Femur (tissue), 1 donor: ENCODE measurements at places on chromosomes 5 and 9.

GRCh38 chr5:109833946-109834345 lies 144.2 kb downstream of the MAN2A1 start:
- DNase-seq: no peak

GRCh38 chr9:15430920-15431844 lies 8.5 kb downstream of the SNAPC3 start:
- no peak for DNase-seq

GRCh38 chr9:87250205-87250604 lies 247.5 kb upstream of the DAPK1 start:
- DNase-seq: no peak

DNA sequence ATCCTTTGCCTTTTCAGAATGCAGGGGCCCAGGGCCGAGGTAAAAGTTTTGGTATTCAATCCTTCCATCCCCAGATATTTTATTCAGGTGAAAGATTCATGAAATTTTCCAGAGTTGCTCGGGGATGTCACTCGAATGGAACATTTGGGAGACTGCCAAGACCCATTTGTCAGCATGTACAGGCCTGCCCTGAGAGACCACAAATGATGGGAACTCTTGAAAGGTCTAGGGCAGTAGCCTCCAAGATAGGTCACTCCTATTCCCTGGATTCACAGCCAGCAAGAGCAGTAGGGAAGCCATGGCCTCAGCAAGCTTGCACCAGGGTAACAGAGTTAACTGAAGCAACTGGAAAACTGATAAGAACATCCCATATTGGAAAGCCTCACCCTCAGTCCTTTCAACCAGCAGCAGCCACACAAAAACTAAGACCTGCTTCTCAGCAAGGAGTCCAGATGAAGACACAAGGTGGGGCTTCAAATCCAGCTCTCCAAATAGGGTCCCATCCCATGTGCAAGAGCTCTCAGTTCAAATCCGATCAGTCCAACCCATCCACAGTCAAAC lies 12.5 kb downstream of the CARD6 start:
- DNase-seq: no peak

GRCh38 chr5:74664551-74664950 lies 20.5 kb upstream of the HEXB start:
- no peak for DNase-seq

DNA sequence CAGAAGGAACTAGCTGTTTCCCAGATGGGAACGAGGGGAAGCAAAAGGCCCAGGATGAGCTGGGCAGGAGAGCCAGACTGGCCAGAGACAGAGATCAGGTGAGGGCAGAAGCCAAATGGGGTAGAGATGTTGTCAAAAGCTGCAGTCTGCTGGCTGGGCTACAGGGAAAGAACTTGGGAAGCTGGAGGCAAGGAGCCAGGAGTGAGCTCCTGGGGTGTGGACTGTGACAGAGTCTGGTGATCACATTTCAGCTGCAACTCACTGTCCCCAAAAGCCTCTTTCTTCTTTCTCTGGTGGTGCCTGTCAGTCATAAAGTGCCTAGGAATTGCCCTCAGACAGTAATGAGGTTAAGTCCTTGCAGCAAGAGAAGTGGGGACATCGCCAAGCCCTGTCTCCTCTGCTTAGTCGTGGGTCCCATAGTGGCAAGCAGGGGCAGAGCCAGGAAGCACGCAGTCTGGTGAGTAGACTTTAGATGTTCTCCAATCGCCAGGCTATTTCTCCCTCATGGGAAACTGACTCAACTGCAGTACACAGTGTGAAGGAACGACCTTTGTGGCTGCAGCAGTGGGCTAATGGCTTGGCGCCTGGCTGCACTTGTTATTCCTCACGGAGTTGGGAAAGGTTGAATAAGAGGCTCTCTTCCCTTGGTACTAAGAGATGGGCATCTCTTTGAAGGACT lies 2.5 kb upstream of the FSD1L start:
- DNase-seq: peak; percentile 28

- no peak for DNase-seq
Observed at GRCh38 chr5:95070866-95071265, 214.0 kb downstream of the MCTP1 start.

- DNase-seq: no peak
Observed at GRCh38 chr5:147190331-147190730, 44.5 kb upstream of the STK32A start.

DNA sequence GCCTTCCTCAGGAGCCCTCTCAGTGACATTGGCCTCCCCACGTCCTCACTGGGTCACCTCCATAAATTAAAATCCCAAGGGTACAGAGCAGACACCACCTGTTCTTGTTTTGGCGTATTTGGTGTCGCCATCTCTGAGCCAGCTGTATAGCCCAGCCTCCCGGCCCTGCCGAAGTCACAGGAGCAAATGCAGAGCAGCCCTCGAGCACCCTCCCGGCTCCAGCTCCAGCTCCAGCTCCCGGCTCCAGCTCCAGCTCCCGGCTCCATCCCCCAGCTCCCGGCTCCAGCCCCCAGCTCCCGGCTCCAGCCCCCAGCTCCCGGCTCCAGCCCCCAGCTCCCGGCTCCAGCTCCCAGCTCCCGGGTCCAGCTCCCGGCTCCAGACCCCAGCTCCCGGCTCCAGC lies 74.3 kb downstream of the ZNF354C start:
- no peak for DNase-seq

DNA sequence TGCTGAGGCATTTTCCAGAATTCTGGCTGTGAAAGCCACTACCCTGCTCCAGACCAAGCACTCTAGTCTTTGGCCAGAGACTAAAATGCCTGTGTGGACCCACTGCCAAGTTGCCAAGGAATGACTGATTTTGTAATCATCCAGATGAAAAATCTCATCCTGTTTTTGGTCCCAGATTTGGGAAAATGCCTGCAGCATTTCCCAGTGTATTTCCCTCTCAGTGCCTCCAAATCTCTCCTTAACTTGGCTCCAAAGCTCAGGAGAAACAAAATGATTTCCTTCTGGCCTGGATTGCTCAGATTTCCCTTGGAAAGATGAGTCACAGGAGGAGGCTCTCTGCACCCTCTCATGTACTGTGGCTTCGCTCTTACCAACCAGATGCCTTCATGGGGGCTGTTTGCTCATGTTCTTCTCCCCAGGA lies 335.2 kb upstream of the TARS1 start:
- DNase-seq: no peak

GRCh38 chr9:94726495-94727191 lies at the start of gene AOPEP:
AOPEP (plus strand) TSS chr9:94726699; CDS start chr9:94759784, 33,085 bp downstream.
- DNase-seq: peak; percentile 98

- DNase-seq: no peak
Observed at GRCh38 chr5:109399092-109399759, 10.5 kb downstream of the PJA2 start.

GRCh38 chr9:119375892-119376291 lies 6.7 kb upstream of the BRINP1 start:
- DNase-seq: no peak

DNA sequence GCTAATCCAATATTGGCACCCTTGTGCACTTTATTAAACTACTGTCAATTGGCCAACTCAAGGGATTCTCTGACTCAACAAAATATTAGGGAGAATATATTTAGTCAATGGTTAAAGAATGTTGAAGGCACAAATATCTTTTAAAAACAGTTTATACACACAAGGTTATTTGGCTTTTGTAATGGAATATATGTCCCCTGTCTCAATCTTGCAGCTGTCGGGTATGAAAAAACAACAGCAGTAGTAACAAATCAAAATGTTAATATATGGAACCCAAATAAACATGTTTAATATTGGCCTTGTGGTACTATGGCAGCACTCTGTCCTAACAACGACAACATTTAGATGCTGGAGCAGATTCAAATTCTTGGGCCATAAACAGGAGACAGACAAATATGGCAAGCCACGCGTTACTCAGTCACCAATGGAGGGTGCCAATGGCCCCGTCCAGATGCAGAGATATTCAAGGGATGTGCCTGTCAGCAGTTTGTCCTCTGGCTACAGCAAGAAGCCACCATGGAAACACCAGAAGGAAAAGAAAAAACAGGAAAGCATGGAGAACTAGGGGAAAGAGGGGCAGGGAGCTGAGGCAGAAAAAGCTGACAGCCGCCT lies 342.0 kb downstream of the NDUFS4 start:
- peak; percentile 31 for DNase-seq

- DNase-seq: no peak
Observed at GRCh38 chr5:144134194-144134826, 36.1 kb downstream of the YIPF5 start.

GRCh38 chr5:78534148-78534904 lies 114.2 kb downstream of the LHFPL2 start:
- DNase-seq: no peak

DNA sequence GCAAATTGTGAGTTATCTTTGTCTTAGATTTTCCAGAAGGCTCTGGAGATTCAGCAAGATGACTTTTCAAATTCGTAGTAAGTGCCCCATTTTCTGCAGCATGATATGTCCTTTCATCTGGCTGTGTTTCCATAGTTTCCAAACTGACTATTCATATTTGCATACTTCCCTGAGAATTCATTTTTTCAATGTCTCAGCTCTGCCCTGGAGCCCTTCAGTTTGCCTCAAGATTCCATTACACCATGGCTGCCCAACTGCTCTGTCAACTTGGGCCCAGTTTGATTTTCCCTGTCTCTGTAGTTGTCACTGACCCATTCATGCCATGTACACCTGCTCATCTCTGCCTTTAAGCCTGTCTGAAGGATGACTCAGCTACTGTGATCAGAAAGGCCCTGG lies 94.2 kb upstream of the RUSC2 start:
- no peak for DNase-seq

GRCh38 chr5:151008906-151009305 lies 11.5 kb upstream of the GPX3 start:
- no peak for DNase-seq

DNA sequence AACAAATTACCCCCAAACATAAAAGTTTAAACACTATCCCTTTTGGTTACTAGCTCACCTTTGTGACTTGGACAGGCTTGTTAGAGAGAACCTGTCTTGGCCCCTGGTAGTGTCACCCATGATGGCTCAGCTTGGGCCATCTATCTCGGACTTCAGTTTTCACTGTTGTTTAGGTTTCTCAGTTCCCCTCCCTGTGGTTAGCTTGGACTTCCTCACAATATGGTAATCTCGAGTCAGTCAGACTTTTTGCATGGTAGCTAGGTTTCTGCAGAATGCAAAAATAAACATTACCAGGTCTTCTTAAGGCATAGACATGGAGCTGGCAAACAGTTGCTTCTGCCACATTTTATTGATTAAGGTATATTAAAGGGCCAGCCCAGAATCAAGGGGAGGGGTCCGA lies 324.3 kb upstream of the RORB start:
- no peak for DNase-seq

DNA sequence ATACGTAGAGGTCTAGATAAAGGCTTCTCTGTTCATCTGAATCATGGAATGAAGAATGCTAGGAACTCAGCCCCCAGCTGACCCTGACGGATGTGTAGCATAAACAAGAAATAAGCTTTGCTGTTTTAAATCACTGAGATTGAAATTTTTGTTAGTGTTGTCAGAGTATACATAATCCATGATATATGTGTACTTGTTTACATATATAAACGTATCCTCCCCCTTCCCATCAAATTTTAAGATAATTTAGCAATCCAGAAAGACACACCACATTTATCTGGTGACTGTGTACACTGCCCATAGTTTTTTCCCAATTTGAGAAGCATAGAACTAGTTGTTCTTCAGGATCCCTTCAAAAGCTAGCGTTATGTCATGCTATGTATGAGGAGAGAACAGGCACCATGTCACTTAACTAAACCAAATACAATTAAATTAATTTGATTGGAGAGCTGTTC lies 80.8 kb upstream of the OSMR start:
- DNase-seq: no peak

- DNase-seq: no peak
Observed at GRCh38 chr5:178468196-178468685, 122.0 kb downstream of the COL23A1 start.

- DNase-seq: no peak
Observed at GRCh38 chr5:117863586-117864296, 1124.6 kb downstream of the DTWD2 start.

DNA sequence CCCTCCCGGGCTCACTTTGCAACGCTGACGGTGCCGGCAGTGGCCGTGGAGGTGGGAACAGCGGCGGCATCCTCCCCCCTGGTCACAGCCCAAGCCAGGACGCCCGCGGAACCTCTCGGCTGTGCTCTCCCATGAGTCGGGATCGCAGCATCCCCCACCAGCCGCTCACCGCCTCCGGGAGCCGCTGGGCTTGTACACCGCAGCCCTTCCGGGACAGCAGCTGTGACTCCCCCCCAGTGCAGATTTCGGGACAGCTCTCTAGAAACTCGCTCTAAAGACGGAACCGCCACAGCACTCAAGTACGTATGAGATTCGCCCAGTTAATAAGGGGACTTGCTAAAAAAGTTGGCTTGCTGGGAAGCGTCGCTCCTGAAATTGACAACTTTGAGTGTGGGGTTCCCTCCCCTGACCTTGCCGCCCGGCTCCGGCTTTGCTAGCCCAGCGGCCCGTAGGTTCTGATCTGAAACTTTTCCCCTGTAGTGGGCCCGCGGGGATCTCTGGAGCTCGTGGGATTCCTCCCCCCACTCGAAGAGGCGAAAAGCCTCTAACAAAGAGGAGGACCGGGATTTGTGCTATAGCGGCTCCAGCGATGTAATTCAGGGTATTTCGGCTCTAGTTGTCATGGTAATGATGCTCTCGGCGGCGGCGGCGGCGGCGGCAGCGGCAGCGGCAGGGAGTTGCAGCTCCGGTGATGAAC lies 572 bp downstream of the NR4A3 start:
- peak; percentile 78 for DNase-seq

GRCh38 chr5:113692466-113692865 lies 179.0 kb downstream of the YTHDC2 start:
- DNase-seq: no peak

- no peak for DNase-seq
Observed at GRCh38 chr9:72984991-72985390, 32.1 kb upstream of the ALDH1A1 start.

DNA sequence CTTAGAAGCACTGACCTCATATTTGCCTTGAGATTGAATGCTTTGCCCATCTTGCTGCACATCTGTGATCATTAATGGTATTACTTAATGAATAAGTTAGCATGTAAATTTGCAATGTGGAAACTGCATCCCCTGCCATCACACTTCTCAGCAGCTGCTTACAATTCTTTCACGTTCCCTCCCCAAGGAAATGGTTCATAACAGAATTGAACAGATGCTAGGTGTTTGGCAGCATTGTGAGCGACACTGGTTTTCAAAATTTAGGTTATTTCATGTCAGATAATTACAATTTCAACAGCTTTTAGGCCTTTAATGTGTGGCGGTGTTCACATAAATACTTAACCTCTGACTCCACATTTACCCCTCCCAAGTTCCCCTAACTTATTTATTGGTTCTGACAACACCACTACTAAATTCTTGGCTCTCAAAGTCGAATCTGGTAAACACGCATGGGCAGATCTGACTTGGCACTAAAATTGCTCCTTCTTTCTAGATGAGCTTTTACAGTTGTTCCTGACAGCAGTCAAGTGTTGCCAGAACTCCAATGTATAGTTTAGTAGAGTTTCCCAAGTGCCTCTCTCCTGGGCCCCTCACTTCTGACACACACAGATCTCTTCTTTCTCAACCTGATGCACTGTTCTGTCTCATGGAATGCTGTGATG lies 46.8 kb downstream of the SLC1A3 start:
- peak; percentile 57 for DNase-seq
